ENCODE measurements at places on chromosomes 5 and 9. TPM values are rescaled to one million over a fixed set of nuclear protein-coding genes. Genes with fewer than 3 reads are reported as not detected.

Gene PLPP7
- total RNA-seq: 3.3 TPM

Gene LMX1B
- total RNA-seq: not detected

Gene TMEM174
- not detected for total RNA-seq

Gene PCDHB4
- 0.09 TPM for total RNA-seq

Gene FYB1
- total RNA-seq: not detected

Gene PFN3
- total RNA-seq: not detected

Gene POU5F2
- total RNA-seq: 0.85 TPM

Gene TMEM215
- total RNA-seq: not detected

Gene PCDHA12
- 0.19 TPM for total RNA-seq

Gene TBC1D9B
- total RNA-seq: 46.2 TPM

Gene PCDHB14
- 1.6 TPM for total RNA-seq

Gene SPINK1
- not detected for total RNA-seq

Gene MSX2
- total RNA-seq: 0.09 TPM

Gene SV2C
- not detected for total RNA-seq

Gene CDX1
- not detected for total RNA-seq

Gene TXNDC15
- 43.6 TPM for total RNA-seq

Gene HK3
- not detected for total RNA-seq

Gene KIF4B
- 0.27 TPM for total RNA-seq

Gene CDKN2B
- total RNA-seq: 7.6 TPM

Gene QRFP
- not detected for total RNA-seq

Gene WDR5
- 20.1 TPM for total RNA-seq

Gene TEX48
- total RNA-seq: not detected

Gene NAIF1
- 9.0 TPM for total RNA-seq

Gene CCNB1
- 73.4 TPM for total RNA-seq

Gene PDZD2
- total RNA-seq: 3.2 TPM

Gene CTNND2
- not detected for total RNA-seq
